ENCODE measurements at places on chromosomes 7 and 10.

DNA sequence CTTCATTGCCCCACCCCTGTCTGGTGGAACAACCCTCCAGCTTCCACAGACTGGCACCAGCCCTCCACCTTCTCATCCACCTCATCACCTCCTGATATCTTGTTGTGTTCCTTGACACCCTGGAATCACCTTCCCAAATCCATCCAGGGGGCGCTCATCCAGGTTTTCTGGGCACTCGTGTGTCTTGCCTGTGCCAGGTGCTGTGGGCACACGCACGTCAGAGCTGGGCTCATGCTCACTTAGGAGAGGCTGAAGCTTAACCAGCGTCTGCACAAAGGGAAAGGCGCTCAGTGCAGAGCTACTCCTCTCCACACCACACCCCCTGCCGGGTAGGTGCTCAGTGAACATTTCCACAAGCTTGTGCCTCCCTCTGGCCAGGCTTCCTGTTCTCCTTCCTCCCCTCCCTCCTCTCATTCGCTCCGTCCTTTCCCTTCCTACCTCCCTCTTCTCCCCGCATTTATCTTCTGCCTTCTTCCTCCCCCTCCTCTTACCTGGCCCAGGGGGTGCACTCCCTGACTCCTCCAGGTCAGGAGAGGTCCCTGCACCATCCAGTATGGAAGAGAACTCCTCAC is 4.8 kb downstream of the ADCYAP1R1 start:
- peak; percentile 8 for DNase-seq

- DNase-seq, result peak; percentile 31
These were observed 64.1 kb downstream of the CTTNBP2 start for GRCh38 chr7:117808910-117809705.

- no peak for DNase-seq
These were observed 117.5 kb upstream of the HGF start for GRCh38 chr7:81887098-81888090.

DNA sequence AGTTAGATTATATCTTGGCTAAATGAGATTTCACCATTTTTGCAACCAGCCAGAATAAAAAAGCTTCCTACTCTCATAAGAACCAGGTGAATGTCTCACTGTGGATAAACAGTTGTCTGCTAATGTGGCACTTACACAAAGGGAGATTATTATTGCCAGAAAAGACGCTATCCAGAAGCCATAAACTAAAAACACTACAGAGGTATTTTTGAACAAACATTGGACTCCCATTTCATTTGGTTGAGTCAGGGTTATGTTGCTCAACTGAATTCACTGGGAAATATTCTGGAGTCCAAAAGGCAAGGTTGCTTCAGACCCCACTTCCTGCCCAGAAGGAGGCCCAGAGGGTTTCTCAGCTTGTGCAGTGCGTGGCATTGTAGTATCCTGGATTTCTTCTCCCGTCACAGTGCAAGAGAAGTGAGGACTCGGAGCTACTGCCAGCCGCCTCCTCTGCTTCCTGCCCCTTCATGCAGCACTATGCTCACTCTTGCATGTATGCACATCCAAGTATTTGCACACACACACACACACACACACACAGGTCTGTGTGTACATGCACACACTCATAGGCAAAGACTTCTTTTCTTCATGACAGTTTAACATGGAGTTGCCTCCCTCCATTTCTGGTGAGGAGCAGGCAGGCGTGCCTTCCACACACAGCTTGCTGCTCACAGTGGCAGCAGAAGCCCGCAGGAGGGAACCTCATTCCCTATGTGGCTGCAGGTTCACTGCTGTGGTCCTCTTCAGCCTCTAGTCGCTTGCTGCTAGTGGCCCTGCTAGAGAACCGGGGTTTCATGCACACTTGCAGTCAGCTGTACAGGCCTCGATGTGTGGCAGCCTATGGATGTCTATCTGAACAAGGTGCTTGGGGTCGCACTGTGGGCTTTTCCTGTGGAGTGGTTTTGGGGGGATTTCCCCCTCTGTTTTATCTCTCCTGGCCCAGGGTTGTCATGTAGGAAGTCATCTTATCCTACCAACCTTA is 10.1 kb downstream of the DENND10 start:
- DNase-seq, result peak; percentile 42

- DNase-seq, result peak; percentile 95
These were observed 28.9 kb downstream of the BAG3 start for GRCh38 chr10:119680050-119680449.

GRCh38 chr7:68925241-68925640 is 673.0 kb upstream of the AUTS2 start:
- peak; percentile 76 for DNase-seq

GRCh38 chr7:73387221-73387828 is 46.3 kb upstream of the FZD9 start:
- no peak for DNase-seq

- DNase-seq, result no peak
These were observed 1181.6 kb upstream of the SORCS1 start for GRCh38 chr10:108346066-108346465.

GRCh38 chr7:55387062-55387965 is 22.2 kb downstream of the LANCL2 start:
- peak; percentile 50 for DNase-seq

- DNase-seq, result peak; percentile 88
These were observed 107.9 kb upstream of the PPIF start for GRCh38 chr10:79239275-79239779.

DNA sequence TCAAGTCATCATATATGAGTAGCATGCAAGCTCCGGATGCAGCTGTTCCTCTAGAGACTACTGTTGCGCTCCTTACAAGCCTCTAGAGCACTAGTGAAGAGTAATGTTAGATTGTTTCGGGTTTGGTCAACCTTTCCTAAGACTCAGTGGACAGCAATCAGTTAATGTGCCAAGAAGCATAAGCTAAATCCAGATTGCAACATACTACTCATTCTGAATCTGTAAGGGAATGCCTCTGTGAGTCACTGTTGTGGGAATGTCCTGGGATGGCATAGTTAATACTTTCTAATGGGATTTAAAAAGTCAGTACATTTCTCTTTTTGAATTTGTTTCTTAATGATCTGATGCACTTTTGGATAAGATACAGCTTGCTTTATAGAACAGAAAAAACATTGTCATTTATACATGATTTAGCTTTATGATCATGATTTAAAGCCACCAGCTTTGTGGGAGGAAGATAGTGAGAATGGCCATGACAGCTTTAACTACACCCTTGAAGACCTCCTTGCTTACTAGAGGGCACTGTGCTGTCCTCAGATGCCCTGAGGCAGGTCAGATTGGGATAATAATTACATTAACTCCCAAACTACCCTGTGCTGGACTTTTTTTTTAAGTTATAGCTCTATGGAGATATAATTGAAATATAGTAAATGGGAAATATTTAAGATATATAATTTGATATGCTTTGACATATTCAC is 138.4 kb downstream of the SDK1 start:
- DNase-seq, result peak; percentile 79

GRCh38 chr7:51279391-51280023 is 37.1 kb downstream of the COBL start:
- no peak for DNase-seq

DNA sequence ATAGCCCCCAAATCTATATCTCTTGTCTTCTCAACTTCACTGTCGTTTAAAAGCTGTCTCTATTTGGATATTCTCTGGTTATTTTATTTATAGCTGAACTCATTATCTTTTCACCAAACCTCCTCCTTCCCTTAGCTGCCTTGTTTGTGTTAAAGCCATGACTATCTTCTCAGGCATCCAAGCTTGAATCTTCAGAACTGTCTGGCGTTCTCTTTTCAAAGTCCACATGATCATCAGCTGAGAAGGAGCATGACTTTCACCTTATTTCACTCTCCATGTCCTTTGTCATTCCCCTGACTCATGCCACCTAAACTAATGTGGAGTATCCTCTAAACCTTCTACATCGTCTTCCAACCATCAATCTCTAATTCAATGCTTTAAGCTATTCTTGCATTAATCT is 5.7 kb upstream of the GLCCI1 start:
- peak; percentile 21 for DNase-seq

GRCh38 chr7:140557809-140558518 is 78.7 kb upstream of the MKRN1 start:
- peak; percentile 33 for DNase-seq

GRCh38 chr7:111363099-111363498 is 199.2 kb downstream of the IMMP2L start:
- peak; percentile 34 for DNase-seq

GRCh38 chr7:79137942-79138341 is 315.5 kb downstream of the MAGI2 start:
- DNase-seq, result peak; percentile 92

GRCh38 chr10:49761201-49761788 is 828 bp downstream of the OGDHL start:
- no peak for DNase-seq

- DNase-seq, result no peak
These were observed 114.2 kb downstream of the SMURF1 start for GRCh38 chr7:99029466-99030435.

GRCh38 chr7:22662036-22662435 is 65.0 kb upstream of the IL6 start:
- no peak for DNase-seq

- peak; percentile 61 for DNase-seq
These were observed 5.8 kb upstream of the GFRA1 start for GRCh38 chr10:116278846-116279245.

DNA sequence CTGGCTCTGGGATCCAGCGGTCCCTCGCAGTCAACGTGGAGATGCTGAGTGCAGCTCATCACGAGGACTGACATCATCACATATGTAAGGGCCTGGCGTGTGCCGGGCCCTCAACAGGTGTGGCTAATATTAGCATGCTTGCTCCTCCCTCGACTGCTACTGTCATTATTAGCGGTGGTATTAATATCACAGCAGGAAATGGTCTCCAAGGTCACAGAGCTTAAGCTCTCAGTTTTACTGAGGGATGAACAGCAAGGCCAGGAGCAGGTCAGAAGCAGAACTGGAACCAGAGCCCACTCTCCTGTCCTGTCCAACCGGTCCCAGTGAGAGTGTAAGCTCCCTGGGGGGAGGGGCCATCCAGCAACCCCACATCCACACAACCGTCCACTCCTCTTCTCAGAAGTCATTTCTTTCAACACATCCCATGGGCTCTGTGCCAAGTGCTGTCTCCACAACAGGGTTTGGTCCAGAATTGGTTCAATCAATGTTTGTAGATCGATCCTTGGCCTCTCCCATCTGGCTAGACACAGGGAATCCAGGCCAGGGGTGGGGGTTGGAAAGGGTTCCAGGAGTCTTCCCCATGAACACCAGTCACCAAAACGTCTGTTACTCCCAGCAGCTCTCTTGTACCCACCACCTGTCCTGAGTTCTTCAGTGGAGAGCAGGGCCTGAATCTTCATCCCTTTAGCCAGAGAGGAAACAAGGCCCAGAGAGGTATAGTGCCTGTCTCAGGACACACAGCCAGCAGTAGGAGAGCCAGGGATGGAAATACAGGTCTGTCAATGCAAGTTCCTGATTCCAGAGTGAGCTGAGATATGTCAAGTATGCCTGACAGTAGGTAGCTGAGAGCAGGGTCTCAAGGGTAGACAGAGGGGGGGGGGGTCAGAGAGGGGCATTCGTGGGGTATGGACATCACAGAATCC is 45.3 kb upstream of the ZMIZ1 start:
- no peak for DNase-seq

- no peak for DNase-seq
These were observed 18.1 kb downstream of the NOC3L start for GRCh38 chr10:94344522-94345122.

DNA sequence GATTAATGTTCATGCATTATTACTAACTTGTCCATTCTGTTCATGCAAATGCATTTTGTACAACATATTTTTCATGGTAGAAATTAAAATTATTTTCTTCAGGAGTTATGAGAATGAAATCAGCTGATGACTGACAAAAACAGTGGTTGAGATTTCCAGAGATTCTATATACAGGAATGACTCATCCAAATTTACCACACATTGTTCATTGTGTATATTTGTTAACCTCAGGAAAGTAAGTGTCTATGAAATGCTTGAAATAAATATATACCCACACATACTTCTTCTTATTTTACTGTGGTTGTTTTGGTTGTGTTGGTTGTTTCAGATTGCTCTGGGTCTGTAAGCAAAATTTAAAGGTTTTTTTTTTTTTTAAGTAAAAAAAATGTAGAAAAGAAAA is 108.1 kb upstream of the SP8 start:
- no peak for DNase-seq

DNA sequence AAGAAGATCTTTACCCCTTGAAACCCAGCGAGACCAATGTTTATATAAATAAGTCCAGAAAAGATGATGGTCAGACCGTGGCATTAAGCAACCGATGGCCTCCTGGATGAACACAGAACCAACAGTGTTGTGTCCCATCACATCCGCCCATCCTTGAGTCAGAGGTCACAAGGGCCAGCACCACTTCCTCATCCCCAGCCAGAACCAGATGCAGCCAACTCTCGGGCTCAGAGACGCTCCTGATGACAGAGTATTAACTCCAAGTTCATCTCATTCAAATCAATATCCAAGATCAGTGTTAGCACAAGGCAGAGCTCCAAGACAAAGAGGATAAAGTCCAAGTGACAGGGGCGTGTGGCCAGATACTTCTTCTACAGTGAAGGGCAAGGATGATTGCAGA is 63.5 kb downstream of the FAM53B start:
- DNase-seq, result no peak

- no peak for DNase-seq
These were observed 299.9 kb upstream of the HABP2 start for GRCh38 chr10:113252650-113253618.

GRCh38 chr10:59668096-59668495 is 41.6 kb downstream of the SLC16A9 start:
- DNase-seq, result no peak

DNA sequence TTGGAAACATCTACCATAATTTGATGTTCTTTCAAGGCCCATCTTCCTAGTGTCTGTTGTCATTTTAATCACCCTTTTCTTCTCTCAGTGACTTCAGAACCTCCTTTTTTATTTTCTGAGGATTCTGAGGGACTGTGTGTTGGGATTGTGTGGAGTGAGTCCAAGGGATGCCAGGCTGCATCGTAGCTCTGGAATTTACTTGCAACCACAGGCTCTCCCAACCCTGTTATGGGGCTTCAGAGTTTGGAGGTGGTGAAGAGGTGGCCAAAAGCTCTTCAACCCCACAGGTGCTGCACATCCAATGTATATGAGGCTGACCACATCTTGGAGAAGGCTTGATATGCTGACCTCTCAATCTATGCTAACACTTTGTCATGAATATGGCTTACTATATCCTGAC is 79.5 kb upstream of the GPR141 start:
- DNase-seq, result no peak

DNA sequence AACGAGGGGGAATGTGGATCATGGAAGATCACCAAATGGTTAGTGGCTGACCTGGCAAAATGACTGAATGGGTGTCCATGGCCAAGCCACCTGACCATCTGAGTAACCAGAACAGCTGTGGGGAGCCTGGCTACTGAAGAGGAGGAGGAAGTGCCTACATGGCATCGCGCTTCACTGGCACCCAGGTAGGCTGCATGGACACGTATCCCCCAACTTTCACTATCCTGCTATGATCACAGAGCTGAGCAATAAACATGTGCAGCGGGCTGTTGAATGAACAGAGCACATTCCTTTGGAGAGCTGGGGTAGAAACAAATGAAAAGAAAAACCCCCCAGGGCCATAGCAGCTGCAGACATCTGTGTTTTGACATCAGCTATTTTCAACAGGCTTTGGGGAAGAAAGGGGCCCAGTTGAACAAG is 6.5 kb downstream of the AKR1B1 start:
- peak; percentile 52 for DNase-seq
